Fibroblast of lung (primary cell): ENCODE measurements at places on chromosomes 6 and 20.

GRCh38 chr20:17993546-17993945 lies 24.7 kb downstream of the MGME1 start:
- no peak for DNase-seq

GRCh38 chr6:75458895-75459294 lies 34.7 kb downstream of the FILIP1 start:
- DNase-seq: peak; percentile 90

GRCh38 chr20:12276011-12276673 lies 358.4 kb downstream of the BTBD3 start:
- no peak for DNase-seq

DNA sequence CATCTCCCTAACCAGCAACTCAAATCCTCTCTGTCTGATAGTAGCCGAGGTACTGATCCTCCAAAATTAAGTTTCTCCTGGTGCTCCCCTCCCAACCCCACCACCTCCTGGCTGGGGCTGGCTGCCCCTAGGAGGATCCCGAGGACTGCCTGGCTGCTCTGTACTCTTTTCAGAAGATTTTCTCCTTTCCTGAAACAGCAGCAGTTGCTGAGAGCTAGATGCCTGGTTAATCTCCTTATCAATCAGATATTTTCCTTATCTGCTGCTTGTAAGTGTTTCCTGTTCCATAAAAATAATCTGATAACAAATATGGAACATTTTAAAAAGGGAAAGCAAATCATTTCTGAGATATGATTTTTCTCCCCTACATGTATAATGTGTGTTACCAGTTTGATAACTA lies 52.8 kb downstream of the ZMYND8 start:
- no peak for DNase-seq

- DNase-seq: no peak
Measured at GRCh38 chr20:52230409-52230808, 38.8 kb upstream of the ZFP64 start.
